Fibroblast of mammary gland (primary cell): ENCODE measurements at places on chromosomes 2 and 18.

GRCh38 chr2:25856377-25856776 is 21.9 kb downstream of the ASXL2 start:
- no peak for DNase-seq

DNA sequence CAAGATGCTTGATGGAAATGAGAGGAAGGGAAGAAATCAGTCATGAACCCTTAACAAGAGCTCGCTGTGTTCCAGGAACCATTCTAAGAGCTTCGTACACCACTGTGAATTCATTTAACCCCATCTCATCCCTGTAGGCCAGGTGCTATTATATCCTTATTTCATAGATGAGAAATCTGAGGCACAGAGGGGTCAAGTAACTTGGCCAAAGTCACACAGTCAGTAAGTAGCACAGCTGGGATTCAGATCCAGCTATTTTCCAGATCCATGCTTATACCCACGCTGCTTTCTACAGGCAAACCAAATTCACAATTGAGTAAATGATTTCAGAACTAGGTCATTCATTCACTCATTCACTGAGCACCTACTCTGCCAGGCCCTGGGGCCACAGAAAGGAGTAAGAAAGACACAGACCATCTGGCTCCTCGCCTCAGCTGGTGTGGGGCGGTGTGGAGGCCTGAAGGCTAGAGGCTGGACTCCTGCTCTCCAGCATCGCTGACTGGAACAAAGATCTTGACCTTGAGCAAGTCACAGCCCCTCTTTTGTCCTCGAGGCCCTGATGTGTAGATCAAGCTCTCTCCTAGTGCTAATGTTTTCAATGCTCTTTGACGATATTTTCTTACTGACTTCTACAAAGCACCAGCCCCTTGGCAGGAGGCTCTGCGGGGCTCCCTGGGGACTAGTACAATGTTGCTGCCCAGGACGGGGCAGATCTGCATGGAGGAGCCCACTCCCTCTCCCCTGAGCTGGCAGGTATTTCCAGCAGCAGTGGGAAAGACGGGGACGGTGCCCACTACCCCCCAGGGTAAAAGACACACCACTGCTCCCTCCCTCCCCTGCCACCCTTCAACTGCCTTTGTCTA is 26.5 kb downstream of the STEAP3 start:
- no peak for DNase-seq

- no peak for DNase-seq
These were observed 123.2 kb downstream of the TMEM17 start for GRCh38 chr2:62382757-62383156.

DNA sequence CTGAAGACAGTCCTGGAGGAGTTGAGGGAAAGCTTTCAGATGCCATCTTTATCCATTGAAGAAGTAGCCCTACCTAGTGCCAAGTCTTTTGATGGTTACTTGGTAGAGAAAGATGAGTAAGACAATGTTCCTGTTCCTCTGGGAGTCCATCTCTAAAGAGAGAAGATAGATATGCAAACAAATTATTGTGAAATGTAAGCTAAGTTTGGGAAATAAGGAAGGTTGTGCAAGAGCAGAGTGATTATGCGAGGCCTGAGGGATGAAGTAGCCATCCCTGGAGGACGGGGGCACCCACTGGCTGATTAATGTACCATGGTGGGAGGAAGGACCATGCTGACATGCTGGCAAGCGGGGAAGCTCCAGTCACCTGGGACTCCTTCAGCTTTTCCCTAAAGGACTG is 994 bp upstream of the DTNA start:
- DNase-seq: peak; percentile 96

DNA sequence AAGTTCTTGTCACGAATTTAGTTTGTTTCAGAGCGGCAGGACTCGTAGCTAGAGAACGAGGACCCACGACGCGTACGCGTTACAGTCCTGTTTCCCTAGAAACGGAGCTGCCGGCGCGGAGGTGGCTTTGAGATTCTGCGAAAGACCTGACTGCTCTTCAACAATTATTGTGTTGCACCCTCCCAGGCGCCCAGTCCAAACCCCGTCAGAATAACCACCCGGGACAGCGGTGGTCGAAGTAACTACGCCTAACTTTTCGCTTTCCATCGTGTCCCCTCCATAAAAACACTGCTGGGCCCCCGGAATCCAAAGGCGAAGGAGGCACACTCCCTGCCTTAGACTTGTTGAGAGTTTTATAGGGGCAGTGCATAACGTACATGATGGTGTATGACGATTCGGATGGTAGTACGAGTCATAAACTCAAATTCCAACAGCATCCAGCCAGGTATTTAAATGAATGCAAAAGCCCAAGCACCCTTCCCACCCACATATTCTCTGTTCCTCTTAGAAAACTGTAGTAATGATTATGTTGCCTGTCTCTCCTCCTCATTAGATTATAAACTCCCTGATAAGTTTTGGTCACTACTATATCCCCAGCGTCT is 651 bp upstream of the STAM2 start:
- peak; percentile 24 for DNase-seq

- DNase-seq: peak; percentile 58
These were observed 262.8 kb upstream of the RASGRP3 start for GRCh38 chr2:33213648-33214047.

GRCh38 chr2:53852532-53852931 is 7.2 kb downstream of the GPR75 start:
- no peak for DNase-seq

GRCh38 chr2:45652090-45653031 is 886 bp downstream of the PRKCE start:
- DNase-seq: peak; percentile 58

GRCh38 chr2:89848763-89849368 is 1157.4 kb downstream of the RPIA start:
- no peak for DNase-seq

- no peak for DNase-seq
These were observed 2.0 kb downstream of the WDR35 start for GRCh38 chr2:19987936-19988335.

GRCh38 chr2:68231061-68231372 is 21.3 kb downstream of the PPP3R1 start:
- no peak for DNase-seq

- no peak for DNase-seq
These were observed 11.0 kb downstream of the PLA2R1 start for GRCh38 chr2:160051371-160051800.

GRCh38 chr2:111050701-111051376 is 69.9 kb upstream of the BCL2L11 start:
- DNase-seq: no peak

DNA sequence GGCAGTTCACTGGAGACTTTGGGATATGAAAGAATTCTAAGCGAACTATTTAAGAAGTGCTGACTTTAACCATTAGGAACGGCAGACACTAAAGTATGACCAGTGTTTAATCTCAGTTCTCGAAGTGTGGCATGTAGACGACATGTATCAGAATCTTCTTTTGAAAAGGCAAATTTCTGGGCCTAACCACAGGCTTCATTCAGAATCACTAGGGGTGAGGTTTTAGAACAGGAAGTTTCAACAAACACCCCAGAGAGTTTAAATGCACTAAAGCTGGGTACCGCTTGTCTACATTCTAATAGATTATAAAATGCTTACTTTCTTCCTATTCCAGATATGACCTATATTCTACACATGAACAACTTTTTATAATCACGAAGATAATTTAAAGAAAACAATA is 180.3 kb downstream of the ANKRD44 start:
- DNase-seq: no peak

GRCh38 chr18:54958704-54959625 is at the start of gene CCDC68:
Gene CCDC68, minus strand, starts transcription at chr18:54959461. Its CDS starts 16,670 bp downstream, at chr18:54942791.
- no peak for DNase-seq

DNA sequence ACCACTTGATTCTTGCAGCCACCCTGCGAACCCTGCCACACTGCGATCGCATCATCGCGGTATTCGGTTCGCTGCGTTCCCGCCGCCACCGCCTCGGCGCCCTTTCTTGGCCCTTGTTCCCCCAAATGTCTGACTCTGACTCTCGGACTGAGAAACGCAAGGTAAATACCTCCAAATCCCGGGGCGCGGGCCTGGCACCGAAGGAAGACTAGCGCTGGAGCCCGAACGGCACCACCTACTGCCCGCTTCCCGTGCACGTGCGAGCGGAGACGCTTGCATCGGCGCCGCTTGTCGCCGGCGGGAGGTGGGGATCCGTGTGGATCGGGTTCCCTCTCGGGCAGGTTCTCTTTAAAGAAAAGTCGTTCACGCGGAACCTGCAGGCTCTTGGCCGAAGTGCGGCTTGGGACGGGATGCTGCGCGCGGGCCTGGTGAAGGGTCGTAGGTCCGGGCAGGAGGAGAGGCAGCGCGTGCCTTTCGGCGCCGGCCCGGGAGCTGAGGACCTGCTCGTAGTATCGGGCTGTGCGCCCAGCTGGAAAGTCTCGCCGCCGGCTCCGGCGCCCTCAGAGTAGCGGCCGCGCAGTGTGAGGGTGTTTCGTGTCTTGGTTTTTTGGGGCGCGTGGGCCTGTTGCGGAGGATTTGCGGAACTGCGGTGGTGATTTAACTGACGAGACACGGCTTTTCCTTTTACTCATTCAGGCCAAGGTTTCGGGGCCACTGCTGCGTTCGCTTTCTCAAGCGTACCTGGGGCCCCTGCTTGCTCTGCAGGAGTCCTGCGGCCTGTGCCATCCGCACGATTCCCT is 514 bp downstream of the BCL2L11 start:
- peak; percentile 12 for DNase-seq

GRCh38 chr2:201701646-201702045 is 3.2 kb upstream of the MPP4 start:
- no peak for DNase-seq

- DNase-seq: peak; percentile 67
These were observed 36.5 kb upstream of the GLS start for GRCh38 chr2:190843890-190844699.

- DNase-seq: no peak
These were observed 815.1 kb downstream of the CPS1 start for GRCh38 chr2:211371465-211371864.

DNA sequence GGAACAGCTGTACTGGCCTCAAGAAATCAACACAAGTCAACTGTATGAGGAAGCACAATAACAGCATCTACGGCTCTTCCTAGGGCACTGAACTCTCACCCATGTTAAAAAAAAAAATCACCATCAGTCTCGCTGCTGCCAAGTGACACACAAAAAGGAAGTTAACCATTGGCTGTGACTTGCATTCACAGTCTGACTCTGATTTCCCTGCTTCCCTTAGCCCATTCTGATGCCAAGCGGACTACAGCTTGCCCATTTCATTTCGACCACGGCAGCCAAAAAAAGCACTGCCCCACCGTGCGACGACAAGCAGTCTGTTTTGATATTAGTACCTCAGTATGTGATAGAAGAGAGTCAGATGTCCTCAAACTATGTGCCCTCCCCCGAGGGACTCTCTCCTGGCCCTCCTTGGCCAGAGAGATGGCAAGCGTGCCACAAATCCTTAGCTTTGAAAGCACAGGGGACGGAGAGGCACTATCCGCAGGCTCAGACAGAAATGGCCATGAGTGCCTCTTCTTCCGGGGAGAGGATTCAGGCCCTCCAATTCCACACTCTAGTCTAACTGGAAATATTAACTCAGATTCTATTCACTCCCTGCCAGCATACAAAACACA is 250.0 kb downstream of the TCF4 start:
- no peak for DNase-seq
